ENCODE measurements at places on chromosomes 1 and 21. TPM values are rescaled to one million over a fixed set of nuclear protein-coding genes. Genes with fewer than 3 reads are reported as not detected.

ECM1 gene
- 17.2 TPM for total RNA-seq

DNA sequence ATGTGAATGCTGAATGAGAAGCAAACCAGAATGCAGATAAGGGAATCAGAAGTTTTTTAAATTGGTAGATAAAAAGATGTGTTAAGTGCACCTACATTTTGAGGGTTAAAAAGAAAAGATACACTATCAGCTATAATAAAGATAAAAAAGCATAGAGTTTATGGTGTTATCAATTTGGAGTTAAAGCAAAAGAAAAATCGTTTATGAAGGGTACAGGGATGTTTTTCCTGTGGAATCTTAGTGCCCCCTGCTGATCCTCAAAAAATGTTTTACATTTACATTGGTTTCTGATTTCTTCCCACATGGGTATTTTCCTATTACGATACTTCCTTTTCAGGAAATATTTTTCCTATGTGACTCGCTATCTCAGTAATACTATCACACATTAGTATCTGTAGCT lies 293.5 kb downstream of the MRPL39 start:
- peak; percentile 67 for DNase-seq

GRCh38 chr1:173714441-173714758 lies 381 bp upstream of the KLHL20 start:
- DNase-seq, result no peak

SLC22A15 gene
- under 0.01 TPM for total RNA-seq

RGS4 gene
- total RNA-seq, result 635 TPM

GRCh38 chr1:1325288-1326074 lies 879 bp downstream of the CPTP start:
- no peak for DNase-seq

OR2L3 gene
- not detected for total RNA-seq

PTAFR gene
- total RNA-seq, result under 0.01 TPM

DNA sequence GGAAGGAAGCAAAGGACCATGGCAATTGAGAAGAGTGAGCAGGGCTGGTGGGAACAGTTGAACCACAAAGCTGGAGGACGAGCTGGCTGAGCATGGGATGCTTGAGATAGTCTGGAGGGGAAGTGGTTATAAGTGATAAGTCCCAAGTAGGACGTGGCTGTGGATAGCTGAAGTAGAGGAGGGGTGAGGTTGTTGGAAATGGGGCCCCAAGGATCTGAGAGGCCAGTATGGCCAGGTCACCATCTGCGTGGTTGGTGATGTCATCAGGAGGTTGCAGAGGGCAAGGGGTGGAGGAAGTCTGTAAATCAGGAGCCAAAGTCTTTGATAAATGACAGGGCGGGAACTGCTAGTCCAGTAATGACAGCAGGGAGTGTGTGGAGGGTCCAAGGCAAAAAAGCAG lies 11.0 kb upstream of the REN start:
- peak; percentile 58 for DNase-seq

- DNase-seq, result no peak
Observed at GRCh38 chr1:23004112-23004511, 11.5 kb downstream of the TEX46 start.
